ENCODE measurements at places on chromosomes 2 and 18. TPM values are rescaled to one million over a fixed set of nuclear protein-coding genes. Genes with fewer than 3 reads are reported as not detected.

- DNase-seq = peak; percentile 6
These were observed 38.7 kb downstream of the SDC1 start for GRCh38 chr2:20186078-20186854.

- no peak for DNase-seq
These were observed 617.0 kb upstream of the CDH2 start for GRCh38 chr18:28793901-28794300.

- DNase-seq = peak; percentile 58
These were observed 53.2 kb upstream of the CUL3 start for GRCh38 chr2:224638301-224638823.

- no peak for DNase-seq
These were observed 245.0 kb downstream of the FAM210A start for GRCh38 chr18:13481331-13481730.

DNA sequence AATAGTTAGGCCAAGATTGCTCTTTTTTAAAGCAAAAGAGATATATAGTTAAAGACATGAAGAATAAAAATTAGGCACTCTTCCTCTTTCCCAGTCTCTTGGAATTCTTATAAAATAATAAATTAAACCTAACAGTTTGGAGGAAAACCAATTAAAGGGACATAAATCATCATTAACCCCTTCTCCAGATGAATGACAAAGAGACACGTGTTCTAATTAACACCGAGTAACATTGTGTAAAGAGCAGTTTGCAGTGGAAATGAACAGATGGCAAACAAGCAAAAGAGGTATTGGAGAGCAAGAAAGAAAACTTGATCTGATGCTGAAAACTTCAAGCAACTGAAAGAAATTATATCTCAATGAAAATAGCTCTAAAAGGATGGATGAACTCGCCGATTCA is 48.4 kb downstream of the BCL2 start:
- no peak for DNase-seq

DNA sequence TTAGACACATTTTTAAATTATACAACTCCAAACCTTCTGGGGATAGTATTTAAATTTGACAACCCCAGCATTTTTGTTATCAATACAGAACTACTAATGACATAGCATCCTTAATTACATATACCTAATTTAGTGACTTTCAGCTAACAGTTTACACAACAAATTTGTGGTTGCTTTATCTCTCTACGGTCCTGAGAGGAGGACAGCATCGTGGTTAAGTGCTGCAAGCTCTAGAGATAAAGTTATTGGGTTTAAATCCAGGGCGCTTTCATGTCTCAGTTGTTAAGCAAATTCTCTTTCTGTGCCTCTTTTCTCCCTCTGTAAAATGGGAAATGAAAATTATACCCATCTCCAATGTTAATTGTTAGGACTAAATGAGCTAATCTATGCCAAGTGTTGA is 129.3 kb downstream of the METTL4 start:
- no peak for DNase-seq

GRCh38 chr2:227608561-227609338 is 5.9 kb downstream of the SCYGR3 start:
- DNase-seq = peak; percentile 10

GRCh38 chr2:60556576-60557485 is 3.4 kb upstream of the BCL11A start:
- DNase-seq = peak; percentile 20

DNA sequence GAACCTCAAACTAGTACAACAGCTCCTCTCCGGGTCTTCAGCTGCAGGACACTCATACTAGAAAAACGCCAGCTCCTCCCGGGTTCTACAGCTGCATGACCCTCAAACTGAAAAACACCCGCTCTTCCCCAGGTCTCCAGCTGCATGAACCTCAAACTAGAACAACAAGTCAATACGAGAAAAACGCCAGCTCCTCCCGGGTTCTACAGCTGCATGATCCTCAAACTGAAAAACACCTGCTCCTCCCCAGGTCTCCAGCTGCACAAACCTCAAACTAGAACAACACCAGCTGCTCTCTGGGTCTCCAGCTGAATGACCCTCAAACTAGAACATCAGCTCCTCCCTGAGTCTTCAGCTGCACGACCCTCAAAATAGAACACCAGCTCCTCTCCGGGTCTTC is 315.0 kb upstream of the TFPI start:
- DNase-seq = no peak

DNA sequence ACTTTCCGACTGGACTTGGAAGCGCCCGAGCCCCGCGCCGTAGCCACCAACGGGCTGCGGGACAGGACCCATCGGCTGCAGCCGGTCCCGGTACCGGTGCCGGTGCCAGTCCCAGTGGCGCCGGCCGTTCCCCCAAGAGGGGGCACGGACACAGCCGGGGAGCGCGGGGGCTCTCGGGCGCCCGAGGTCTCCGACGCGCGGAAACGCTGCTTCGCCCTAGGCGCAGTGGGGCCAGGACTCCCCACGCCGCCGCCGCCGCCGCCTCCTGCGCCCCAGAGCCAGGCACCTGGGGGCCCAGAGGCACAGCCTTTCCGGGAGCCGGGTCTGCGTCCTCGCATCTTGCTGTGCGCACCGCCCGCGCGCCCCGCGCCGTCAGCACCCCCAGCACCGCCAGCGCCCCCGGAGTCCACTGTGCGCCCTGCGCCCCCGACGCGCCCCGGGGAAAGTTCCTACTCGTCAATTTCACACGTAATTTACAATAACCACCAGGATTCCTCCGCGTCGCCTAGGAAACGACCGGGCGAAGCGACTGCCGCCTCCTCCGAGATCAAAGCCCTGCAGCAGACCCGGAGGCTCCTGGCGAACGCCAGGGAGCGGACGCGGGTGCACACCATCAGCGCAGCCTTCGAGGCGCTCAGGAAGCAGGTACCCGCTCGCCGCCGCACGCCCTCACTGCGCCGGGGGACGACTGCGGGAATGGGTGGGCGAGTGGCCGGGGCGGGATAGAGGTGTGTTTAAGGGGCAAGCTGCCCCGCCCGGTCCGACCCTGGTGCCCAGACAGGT is 713 bp downstream of the ATOH8 start:
- DNase-seq = peak; percentile 48

DSG1 gene
- not detected for total RNA-seq

SCN3A gene
- total RNA-seq = 0.12 TPM

GPBAR1 gene
- 0.10 TPM for total RNA-seq

RNF125 gene
- total RNA-seq = 11.4 TPM

GPR35 gene
- 2.6 TPM for total RNA-seq

PARD6G gene
- not detected for total RNA-seq

WNT10A gene
- total RNA-seq = 1.1 TPM

All from activated naive CD4-positive, alpha-beta T cell treated with anti-CD3 and anti-CD28 coated beads for 36 hours (primary cell).